AG08395 (cell line): ENCODE measurements at places on chromosomes 5 and 9.
A peak's percentile ranks its signal among the peaks of the same experiment; 100 is the strongest.

DNA sequence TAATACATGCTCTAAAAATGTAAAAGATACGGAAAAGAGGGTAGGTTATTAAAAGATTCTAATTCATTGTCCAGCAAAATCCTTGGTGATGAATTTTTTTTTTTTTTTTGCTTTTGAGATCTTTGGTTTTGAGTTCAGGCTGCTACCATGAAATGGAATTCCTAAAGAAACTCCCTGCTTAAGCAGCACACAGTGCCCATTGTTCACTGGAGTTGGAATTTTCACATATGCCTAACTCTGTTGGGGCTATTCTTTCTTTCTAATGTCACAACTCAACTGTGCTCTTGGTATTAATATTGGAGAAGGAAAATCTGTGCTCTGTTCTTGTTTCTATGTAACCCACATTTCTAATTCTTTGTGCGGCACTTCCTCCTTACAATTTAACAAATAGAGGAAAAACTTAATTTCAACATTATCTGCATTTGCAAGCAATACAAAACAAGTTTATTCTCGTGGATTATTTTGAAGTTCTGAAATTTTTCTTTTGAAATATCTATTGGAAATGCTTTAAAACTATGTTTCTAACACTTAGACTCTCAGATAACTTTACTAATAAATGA, 21.6 kb downstream of the MATR3 start:
- DNase-seq = no peak

DNA sequence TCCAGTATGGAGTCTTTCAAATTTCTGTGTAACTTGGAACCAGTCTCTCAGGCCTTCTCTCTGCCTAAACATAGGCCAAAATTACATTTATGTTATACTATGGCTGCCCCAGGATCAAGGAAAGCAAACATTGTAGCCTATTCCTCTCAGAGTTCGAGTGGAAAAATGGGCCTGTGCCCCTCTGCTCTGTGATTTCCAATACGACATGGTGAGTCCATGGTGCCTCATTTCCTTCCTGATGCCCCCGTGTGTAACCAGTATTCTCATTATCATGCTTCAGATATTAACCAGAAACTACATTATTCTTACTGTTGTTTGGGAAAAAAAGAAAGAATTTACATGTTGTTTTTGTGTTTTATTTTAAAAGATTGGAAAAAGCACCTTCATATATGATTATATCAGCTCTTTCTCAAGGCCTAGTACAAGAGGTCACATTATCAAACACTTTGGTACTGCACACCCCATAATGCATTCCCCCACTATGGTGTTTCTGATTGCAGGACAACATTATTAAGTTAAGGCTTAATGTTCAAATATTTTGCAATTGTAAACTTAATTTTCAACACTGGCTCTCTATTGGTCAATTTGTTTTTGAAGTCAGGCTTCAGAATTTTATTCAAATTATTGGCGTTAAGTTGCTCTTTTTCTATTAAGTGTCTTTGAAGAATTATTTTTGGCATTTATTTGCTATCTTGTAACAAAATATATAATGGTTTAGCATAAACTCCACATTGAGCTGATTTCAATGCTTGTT, 151.8 kb upstream of the SLC27A6 start:
- DNase-seq = no peak

DNA sequence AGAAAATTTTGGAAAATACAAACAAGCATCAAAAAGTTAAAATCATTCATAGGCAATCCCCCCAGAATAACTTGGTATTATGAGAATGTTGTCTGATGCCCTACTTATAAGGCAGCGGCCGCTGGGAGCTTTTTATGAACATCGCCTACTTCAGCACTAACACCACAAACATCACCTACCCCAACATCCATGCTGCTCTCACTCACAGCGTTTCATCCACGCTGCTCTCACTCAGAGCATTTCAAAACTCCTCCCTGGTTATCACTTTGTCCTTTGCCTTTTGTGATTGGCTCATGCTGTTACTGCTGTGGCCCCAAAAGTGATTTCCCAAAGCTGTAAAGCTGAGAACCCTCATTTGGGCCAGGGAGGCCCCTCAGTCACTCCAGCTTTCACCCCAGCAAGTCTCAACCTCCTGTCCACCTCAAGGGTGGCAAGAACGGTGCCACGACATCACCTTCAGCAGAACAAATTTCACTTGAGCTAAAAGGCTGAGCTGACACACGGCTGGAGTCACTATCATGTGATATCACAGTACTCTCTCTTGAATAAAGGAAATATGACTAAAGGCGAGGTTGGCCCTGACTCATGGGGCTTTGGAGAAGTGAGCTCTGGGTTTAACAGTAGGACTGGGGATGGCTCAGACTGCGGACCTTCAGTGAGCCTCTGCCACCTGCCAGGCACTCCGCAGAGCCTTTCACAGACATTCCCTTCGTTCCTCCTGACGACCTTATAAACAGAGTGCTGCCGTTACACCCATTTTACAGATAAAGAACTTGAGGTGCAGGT, 25.2 kb downstream of the SHC3 start:
- DNase-seq = peak; percentile 78

DNA sequence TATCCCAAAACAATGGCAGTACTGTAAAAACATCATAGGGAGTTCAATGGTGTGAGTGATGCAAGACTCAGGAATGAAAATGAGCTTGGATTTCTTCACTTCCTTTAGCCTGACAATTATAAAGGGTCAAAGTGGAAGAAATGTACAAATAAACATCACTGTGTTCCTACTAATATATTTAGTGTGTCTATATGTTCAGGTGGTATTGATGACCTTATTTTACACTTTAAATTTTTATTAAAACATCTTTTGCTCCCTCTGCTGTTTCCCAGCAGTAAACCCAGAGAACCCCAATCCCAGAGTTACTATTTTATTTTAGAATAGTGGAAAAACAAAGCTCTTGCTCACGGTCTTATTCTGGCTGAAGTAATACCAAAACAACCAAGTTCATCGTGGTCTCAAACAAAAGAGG, 2.0 kb downstream of the LOX start:
- DNase-seq = no peak

GRCh38 chr9:133963166-133963565, 29.0 kb downstream of the VAV2 start:
- no peak for DNase-seq

GRCh38 chr9:24459953-24460352, 85.7 kb downstream of the IZUMO3 start:
- no peak for DNase-seq

DNA sequence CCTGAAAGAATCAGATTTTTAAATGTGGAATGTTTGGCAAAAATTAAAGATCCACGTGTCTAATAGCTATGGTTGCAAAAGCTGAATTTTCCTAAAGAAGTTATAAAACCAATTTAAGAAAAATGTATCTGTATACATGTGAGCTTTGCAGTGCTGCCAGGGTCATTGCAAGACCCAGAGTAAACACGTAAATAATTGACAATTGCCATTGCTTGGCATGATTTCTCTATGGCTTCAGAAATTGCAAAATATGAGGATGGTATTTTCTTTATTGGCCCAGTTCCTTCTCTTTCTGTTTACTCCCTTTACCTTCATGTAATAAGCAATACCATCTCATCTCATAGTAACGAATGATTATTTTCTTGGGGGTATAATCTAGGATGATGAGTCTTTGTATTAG, 123.9 kb downstream of the ERCC6L2 start:
- DNase-seq = no peak

DNA sequence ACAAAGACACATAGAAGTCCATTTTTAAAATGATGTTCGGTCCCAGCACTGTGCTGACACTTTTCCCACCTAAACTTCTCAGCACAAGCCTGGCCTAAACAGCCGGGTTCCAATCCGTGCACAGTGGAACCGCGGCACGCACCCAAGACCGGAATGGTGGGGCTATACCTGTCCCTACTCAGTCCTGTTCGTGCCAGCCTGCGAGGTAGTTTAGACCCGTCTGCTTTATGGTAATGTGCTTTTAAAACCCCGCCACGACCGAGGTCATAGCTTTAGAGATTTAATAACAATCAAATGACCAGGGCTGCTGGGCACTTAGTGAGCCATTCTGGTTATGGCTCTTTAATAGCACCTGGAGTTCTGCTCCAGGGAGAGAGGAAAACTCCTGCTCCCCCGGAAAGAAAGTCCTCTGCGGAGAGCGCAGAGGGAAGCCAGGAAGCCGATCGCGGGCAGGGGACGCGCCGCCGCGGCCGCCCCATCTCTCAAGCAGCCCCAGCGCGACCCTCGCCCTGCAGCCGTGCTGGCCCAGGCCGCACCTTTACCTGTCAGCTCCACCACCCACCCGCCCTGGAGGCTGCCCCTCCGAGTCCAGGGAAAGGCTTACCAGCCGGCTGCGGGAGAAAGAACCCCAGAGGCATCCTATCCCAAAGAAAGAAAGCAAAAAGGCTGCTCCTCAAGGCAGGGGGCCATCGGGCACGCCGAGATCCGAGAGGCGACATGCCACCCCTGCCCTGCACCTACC, 511 bp downstream of the ARL15 start:
- peak; percentile 27 for DNase-seq

GRCh38 chr9:87570000-87570908, 72.6 kb downstream of the DAPK1 start:
- DNase-seq = no peak

DNA sequence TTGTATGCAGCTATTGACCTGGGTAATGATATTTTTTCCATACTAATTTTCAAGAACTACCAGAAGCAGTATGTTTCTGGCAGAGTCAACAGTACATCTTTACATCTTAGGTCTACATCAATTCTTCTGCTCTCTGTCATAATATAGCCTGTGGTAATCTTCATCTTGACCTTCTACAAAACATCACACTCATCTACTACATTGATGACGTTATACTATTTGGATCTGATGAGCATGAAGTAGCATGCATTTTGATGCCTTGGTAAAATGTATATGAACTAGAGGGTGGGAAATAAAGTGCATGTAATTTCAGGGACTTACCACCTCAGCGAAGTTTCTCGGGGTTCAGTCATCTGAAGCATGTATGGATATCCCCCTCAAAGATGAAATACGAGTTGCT, 629.7 kb upstream of the SGCD start:
- no peak for DNase-seq

GRCh38 chr5:108743319-108743718, 4.4 kb upstream of the FER start:
- peak; percentile 6 for DNase-seq

- DNase-seq = peak; percentile 63
Measured at GRCh38 chr5:107557051-107557658, 113.6 kb downstream of the EFNA5 start.

GRCh38 chr5:1152771-1153282, 41.0 kb upstream of the SLC12A7 start:
- peak; percentile 60 for DNase-seq

DNA sequence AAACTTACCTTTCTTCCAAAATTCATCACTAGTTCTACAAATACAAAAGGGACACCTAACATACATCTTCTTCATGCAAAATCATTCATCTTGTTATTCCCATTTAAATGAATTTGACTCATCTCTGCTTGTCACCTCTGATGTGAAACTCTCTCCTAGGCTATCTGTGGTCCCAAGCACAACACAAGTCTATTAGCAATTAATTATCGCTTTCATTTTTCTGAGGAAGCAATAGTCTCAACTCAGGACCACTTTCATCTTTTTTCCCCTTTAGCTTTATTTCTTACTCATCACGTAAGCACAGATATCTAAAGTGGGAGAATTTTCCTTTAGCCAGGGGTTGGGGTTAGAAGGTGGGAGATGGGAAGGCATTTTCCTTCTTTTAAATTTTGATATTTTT, 131.9 kb downstream of the ST8SIA4 start:
- no peak for DNase-seq

- DNase-seq = no peak
Measured at GRCh38 chr5:135566422-135567400, 12.1 kb downstream of the CXCL14 start.

GRCh38 chr5:82799361-82800077, 277.7 kb downstream of the TMEM167A start:
- DNase-seq = no peak

DNA sequence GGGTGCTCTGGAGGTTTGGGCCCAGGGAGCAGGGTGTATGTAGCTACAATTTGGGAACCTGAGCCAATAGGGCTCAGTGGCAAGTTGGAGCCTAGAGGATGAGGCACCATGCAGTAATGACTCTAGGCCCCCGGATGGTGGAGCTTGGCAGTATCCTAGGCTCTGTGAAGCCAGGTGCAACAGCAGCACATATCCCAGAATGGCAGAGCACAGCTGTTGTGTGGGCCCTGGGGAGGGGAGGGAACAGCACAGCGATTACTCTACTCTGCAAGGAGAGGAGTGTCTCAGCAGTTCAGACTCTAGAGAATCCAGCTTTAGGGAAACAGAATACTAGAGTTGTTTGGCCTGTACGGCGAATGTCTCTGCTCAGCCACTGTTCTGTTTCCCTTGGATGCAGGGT, 56.1 kb downstream of the LRRTM2 start:
- DNase-seq = no peak

DNA sequence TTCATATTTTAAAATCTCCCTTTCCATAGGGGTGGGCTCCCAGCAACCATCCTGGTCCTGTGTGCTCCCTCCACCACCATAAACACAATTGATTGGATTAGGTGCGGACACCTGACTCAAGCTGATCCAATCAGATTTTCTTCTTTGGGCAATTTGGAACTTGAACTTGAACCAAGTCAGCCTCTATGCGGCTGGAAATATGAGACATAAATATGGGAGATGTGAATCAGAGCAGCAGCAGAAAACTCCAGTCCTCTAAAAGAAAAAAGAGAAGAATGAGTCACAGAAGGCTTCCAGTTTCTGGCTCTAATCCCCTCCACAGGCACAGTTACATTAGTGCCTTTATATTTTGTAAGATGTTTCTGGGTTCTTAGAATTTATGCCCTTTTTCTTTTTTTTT, 306.6 kb downstream of the MLLT3 start:
- peak; percentile 83 for DNase-seq

DNA sequence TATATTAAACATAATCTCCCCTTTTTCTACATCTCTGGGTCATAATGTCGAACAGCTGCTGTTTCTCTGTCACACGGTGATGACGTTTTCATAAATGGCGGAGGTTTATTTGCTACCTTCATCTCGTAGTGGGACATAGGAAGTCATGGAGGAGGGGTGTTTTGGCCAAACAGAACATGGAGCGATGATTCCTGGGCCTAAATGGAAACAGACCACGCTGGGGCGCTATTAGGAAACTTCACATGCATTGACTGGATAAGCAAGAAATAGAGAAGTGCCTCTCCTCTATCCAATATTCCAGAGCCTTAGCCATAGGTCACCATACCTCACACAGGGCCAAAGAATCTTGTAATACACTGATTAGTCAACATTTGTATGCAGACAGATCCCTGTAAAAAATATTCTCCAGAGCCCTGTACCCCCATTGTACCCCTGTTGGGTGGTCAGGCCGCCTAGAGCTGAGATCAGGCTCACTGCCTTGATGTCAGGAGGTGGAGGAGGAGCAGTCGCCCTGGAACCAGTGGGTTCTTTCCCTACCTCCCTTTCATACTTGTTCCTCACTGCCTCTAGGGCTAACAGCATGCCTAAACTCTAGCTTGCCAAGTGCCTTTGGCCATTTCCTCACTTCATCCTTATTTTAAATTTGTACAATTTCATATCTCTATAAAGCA, 77.8 kb upstream of the SPIN1 start:
- no peak for DNase-seq

- DNase-seq = no peak
Measured at GRCh38 chr5:152527358-152528052, 122.4 kb upstream of the NMUR2 start.
